Sigmoid colon (tissue), 7 donors: ENCODE measurements at places on chromosomes 12 and 14. TPM values are rescaled to one million over a fixed set of nuclear protein-coding genes. Genes with fewer than 3 reads are reported as not detected.
A peak's percentile ranks its signal among the peaks of the same experiment; 100 is the strongest.

Gene COQ6
- total RNA-seq: 23.8 TPM

Gene SLIRP
- total RNA-seq: 650 TPM

DNA sequence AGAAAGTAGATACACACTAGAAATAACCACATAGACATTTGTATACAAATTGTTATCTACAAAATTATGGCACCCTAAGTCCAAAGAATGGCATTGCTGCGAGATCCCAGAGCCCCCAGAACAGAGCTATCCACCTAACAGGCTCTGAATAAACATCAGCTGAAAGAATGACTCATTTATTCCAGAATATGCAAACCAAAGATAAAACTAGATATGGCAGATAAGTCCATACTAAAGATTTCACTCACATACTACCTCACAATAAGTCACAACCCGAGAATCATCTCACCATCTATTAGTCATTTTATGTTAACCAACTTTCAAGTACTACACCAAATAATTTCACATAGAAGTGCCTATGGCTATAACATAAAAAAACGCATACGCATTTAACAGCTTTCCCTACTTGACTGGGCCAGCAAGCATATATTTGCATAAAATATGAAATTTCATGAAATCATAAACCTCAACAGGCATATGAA is 5.6 kb downstream of the CNIH1 start:
- no peak for DNase-seq

DNA sequence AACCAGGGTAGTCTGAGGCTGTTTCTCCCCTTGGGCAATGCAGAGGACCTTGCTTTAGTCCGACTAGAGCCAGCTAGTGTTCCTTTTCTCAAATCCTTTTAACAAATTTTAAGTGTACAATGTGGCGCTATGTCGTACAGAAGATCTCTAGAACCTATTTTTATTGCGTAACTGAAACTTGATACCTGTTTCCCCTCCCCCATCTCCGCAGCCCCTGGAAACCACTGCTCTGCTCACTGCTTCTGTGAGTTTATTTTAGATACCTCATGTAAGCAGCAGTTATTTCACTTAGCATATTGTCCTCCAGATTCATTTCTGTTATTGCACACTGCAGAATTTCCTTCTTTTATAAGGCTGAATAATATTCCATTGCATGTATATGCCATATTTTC is 1092.3 kb downstream of the AACS start:
- no peak for DNase-seq

DNA sequence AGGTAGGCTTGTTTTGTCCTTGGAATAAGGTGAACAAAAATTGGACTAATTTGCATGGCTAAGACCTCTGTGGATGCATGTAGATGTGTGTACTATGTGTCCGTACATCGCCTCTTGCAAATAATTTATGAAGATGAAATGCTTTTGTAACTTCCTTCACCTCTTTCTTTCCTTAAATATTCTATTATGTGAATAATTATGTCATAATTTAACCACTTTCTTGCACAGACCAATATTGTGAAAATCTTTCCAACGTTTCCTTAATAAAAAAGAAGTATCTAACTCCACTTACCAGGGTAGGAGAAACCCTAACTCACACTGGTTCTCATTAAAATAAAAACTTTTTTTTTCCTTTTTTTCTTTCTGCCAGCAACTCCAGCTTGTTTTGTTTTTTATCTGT is 4.0 kb downstream of the NANOG start:
- no peak for DNase-seq

DNA sequence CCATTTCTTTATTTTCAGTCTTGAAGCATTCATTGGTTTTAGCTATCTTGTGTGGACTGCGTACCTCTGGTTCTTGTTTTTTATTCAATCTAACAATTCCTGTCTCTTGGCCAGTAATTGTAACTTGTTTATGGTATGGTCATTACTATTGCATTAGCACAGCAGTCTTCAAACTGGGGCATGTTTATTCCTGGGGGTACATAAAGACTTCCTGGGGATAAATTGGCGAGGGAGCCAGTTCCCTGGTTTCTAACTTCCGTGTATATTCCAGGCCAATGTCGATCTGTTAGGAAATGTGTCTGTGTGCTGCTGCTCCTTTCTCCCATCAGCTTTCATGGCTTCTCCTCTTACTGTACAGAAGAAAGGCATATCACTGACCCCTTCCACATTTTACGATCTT is 13.7 kb upstream of the EVL start:
- no peak for DNase-seq

GRCh38 chr14:99050309-99050708 is 221.7 kb downstream of the BCL11B start:
- DNase-seq: no peak

DNA sequence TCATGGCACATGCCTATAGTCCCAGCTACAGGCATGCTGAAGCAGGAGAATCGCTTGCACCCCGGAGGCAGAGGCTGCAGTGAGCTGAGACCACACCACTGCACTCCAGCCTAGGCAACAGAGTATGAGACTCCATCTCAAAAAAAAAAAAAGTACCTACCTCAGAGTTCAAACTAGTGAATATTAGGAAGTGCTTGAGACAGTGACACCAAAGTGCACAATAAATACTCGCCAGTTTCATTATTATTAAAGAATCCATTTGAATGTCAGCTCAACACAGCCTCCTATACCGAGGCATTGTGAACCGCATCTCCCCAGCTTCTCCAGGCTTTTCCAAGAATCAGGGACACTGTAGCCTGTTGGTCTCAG is 5.0 kb downstream of the GAPDH start:
- no peak for DNase-seq

GRCh38 chr12:4820971-4821370 is 88.7 kb upstream of the KCNA1 start:
- DNase-seq: no peak

DNA sequence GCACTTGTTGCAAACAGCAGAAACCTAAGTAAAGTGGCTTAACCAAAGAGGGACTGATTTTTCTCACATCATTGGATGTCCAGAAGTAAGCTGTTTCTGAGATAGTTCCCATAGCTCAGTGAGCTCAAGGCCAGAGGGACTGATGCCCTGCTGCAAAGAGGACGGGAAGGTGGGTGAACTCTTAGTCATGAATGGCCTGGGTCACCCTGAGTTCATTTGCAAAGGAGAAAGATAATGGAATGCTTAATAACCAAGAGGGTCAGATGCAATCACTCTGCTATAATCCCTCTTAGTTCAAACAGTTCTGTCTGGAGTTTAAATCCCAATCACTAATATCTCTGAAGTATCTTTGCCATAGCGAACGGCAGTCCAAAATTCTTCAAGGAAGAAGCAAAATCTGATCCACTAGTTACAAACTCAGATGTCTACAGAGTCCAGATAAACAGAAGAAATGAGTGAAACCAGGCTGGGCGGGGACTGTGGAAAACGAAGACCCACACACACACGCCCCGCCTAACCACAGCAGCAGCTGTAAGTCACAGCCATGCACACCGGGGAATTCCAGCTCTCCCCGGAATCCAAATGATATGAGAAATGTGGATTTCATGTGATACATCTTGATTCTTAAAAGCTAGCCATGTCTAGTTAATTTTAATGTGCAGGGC is 289.5 kb downstream of the TMEM132D start:
- DNase-seq: no peak

DNA sequence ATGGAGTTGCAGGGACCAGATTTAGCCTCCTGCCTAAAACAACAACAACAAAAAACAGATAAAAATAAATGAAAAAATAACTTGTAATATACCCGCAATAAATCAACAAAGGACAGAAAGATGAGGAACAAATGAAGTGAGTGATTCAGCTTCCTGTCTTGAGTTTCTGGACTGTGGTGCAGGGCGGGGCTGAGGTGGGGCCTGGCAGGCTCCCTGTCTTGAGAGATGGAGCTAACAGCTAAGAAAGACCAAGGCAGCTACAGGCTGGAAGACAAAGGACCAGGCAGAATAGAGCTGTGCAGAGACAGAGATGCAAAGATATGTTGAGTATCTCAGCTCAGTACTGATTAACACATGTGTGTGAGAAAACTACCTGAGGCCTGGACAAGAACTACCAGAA is 879.2 kb downstream of the AACS start:
- DNase-seq: no peak

DNA sequence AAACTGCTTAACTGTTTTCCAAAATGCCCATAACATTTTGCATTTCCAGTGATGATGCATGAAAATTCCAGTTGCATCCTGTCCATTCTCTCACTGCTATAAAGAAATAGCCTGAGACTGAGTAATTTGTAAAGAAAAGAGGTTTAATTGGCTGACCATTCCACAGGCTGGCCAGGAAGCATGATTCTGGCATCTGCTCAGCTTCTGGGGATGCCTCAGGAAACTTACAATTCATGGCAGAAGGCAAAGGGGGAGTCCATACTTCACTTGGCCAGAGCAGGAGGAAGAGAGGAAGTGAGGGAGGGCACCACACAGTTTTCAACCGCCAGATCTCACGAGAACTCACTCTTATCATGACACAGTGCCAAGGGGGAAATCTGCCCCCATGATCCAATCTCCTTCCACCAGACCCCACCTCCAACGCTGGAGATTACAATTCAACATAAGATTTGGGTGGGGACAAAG is 18.2 kb upstream of the CLEC2D start:
- no peak for DNase-seq

- peak; percentile 65 for DNase-seq
These were observed 54.5 kb upstream of the HECTD1 start for GRCh38 chr14:31261859-31262731.

- DNase-seq: no peak
These were observed 9.2 kb downstream of the ATF7 start for GRCh38 chr12:53616950-53617349.

DNA sequence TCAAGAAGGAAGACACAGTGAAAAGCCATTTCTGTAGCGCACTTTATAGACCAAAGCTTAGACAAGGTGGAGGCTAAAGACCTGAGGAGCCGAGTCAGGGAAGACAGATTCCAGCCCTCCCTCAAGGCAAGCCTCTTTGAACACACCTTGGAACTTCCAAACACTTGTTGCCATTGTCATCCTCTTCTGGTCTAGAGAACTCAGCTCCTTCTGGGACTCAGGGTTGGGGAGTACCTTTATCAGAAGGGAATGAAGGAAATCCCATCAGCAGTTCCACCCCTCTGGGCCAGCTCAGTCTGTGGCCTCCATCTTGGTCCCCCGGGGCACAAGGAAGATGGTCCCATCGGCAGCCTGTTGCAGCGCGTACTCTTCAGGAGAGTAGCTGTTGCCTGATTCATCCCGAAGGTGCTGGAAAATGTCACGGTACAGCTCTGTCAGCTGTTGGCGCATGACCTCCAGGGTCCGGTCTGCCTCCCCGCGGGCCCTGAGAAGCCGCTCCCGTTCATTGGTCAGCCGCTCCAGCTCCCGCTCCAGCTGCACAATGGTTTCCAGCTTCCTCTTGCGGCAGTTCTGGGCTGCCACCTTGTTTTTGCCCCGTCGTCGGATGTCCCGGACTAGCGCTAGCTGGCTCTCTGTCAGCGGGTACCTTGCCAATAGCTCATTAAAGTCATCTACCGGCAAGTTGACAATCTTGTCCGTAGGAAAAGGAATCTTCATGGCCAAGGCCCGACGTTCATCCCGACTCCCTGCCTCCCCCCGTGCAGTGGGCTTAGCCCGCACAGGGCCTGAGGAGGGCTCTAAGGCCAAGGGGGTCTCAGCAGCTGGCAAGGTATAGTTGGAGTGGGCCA is 8.5 kb downstream of the NFE2 start:
- no peak for DNase-seq

DNA sequence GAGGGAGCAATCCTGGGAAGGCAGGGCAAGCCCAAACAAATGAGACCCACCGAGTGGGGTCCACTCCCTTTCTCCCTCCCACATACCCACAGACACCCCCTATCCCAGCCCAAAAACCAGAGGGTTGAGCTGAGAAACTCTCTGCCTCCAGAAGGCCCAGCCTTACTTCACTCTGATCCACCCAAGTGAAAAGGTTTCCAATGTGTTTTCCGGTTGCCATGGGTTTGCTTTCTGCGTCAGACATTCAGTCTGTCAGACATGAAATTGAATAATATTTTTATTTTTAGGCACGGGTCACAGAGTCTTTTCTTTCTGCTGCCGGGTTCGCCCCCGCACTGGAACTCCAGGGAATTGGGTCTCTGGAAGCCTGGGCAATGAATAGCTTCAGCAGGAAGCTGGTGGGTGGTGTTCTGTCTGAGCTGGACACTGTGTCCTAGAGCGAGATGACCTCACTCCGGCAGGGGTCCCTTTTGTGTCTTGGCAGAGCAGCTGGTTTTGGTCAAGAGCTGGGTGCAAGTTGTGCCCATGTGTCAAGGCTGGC is 69.8 kb upstream of the CLMN start:
- no peak for DNase-seq

- no peak for DNase-seq
These were observed 34.3 kb upstream of the DICER1 start for GRCh38 chr14:95191445-95192199.
